ENCODE measurements at places on chromosomes 2 and 18. TPM values are rescaled to one million over a fixed set of nuclear protein-coding genes. Genes with fewer than 3 reads are reported as not detected.
A peak's percentile ranks its signal among the peaks of the same experiment; 100 is the strongest.

- ATAC-seq = peak; percentile 89
These were observed 102.6 kb downstream of the HDAC4 start for GRCh38 chr2:239298116-239298804.

GRCh38 chr2:29753671-29754444 lies 167.5 kb downstream of the ALK start:
- no peak for ATAC-seq

- ATAC-seq = no peak
These were observed 30.7 kb upstream of the ROCK2 start for GRCh38 chr2:11375025-11375688.

GRCh38 chr2:64652231-64653108 lies 1.2 kb downstream of the SERTAD2 start:
- peak; percentile 67 for ATAC-seq

- ATAC-seq = peak; percentile 84
These were observed 102.6 kb downstream of the VSNL1 start for GRCh38 chr2:17643031-17643615.

DNA sequence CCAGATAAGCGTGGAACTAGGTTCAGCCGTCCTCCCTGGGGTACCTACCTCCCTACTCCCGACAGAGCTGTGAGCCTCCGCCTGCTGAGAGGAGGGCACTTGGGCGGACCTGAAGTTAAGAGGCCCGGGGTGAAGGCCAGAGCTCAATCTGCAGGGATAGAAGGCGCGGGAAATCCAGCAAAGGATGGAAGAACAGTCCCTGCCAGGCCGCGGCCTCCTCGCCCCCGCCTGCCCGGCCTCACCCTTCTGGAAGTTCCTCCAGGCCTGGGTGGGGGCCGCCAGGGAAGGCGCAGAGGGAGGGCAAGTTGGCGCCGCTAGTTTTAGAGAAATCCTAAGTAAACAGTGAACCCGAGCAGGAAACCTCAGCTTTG lies 13.0 kb downstream of the EN1 start:
- ATAC-seq = no peak

The BMP10 gene
- total RNA-seq = not detected

The KCNG2 gene
- total RNA-seq = not detected

The SERPINB12 gene
- total RNA-seq = not detected
